Stimulated activated CD8-positive, alpha-beta memory T cell treated with anti-CD3 and anti-CD28 coated beads, Interleukin-12 subunit alpha, Interleukin-12 subunit beta, amount 100 ng/mL, for 4 hours (primary cell): ENCODE measurements at places on chromosomes 12 and 14.

DNA sequence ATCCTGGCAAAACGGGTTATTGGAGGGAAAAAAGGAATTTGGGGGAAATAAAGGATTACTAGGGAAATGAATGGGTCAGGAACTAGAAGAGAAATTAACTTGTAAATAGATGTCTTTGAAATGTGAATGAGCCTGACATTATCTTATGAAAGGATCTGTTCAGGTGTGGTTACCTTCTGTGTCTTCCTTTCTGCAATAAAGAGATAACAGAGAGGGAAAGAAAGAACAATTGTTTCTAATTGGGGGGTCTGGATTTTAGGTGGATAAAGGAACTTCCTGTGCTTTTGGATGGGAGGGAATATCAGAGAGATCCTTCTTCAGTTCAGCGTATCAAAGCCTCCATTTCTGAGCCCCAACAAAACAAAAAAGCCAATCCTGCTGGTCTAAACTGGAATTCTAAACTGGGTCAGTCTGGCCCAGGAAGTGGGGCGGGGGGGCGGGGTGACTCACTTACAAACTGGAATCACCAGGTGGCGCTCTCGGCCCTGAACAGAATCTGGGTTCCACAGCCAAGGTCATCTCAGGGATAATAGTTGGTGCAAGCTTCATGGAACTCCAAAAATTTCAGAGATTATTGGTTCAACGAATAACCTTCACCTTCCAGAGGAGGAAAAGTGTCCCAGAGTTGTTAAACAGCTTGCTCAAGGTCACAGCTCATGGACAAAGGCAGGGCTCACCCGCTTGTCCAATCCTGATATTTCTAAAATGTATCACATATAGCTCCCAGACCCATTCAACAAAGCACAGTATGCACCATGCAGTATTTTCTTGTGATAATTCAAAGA is 15.2 kb upstream of the PEBP1 start:
- DNase-seq, result peak; percentile 13

DNA sequence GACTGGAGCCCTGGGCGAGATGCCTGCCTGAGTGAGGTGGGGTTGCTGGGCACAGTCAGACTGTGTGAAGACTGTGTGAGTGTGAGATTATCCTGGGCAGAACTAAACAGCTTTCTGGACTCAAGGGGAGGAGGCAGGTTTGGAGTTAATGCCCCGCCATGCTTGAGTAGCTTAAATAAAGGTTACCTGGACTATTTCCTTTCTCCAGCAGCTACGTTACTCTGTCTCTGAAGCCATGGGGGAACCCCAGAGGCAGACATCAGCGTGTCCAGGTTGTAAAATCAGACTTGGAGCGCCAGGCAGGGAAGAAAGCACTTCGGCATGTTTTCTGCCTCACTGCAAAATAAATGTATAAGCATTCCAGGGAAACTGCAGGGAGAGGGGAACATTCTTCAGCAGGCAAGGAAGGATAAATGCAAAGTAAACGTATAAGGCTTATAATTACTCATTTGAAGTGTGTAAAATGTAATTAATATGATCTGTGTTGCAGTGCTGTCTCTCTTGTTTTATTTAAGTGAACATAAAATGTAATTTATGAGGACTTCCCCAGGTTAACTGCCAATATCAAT is 129.7 kb downstream of the CHST11 start:
- no peak for DNase-seq

DNA sequence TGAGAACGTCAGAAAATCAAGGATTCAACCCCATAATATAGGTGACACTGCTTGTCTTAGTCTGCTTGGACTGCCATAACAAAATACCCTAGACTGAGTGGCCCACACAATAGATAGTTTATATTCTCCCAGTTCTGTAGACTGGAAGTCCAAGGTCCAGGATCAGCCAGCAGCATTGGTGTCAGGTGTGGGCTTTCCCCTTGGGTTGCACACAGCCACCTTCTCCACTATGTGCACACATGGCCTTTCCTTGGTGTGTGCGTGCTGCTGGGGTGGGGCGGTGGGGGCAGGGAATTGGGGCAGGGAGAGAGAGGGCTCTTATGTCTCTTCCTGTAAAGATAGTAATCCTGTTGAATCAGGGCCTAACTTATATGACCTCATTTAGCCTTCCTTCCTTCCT is 106.4 kb downstream of the SLC25A47 start:
- DNase-seq, result no peak

DNA sequence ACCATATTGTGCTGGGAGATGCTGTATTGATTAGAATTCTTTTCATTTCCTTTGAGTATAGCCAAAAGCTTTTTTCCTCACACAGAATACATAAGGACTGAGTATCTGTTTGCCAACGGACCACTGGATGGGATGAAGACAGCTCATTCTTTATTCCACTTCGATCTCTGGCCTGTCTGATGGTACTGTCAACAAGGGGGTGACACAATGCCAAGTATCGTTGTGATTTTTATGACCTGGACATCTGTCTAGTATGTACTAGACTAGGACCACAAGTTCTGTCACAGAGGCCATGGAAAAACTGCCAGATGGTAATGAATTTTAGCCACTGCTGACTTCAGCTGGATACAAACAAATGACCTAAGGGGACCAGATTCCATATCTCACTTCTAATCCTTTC is 502.7 kb downstream of the SOX5 start:
- no peak for DNase-seq

DNA sequence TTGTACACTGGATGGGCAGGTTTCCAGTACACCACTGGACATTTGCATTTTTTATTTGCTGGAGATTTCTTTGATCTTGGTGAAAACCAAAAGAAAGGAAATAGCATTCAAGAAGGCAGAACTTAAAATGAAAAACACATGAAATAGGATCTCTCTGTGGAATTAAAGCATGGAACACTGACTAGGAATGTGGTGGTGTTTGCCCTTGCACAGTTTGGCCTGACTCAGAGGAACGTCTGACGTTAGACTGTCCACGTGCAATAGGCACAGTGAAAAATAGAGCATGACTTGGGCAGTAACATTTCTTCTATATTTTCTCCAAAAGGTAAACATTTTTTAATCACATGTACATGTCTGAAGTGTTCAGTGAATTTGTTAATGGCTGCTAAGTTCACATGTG is 474.1 kb upstream of the PRICKLE1 start:
- no peak for DNase-seq

DNA sequence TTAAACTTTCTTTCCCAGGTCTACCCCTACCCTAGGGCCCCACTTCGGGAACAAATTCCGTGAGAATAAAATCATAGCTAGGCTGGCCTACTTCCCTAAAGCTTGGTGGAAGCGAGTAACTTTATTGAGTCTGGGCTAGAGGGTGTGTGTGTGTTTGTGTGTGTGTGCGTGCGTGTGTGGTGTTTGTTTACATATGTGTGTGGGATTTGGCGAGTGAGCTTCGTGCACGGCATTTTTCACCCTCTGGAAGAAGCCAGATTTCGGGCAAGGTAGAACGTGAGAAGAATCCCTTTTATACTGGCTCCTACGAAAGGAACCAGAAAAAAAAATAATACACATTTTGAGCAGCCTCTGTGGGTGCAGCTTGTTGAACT is 7.5 kb upstream of the LHX5 start:
- DNase-seq, result no peak

- no peak for DNase-seq
Observed at GRCh38 chr12:3018284-3019004, 58.7 kb upstream of the TSPAN9 start.

GRCh38 chr12:53624956-53625355 is 1.2 kb downstream of the ATF7 start:
- DNase-seq, result no peak

DNA sequence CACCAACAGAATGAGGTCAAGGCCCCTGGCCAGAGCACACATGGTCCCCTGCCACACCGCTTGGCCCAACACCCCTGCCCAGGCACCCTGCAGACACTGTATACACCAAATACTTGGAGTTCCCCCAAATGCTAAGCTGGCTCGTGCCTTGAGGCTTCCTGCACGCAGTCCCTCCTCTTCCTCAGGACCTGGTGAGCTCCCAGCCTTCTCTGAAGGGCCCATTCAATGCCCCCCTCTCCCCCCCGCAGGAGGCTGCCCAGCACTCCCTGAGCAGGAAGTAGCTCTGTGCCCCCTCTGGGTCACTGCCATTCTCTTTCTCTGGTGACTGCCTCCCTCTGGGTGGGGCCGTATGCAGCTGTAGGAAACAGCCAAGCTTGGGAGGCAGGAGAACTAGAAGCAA is 75.3 kb downstream of the ITPK1 start:
- DNase-seq, result no peak

DNA sequence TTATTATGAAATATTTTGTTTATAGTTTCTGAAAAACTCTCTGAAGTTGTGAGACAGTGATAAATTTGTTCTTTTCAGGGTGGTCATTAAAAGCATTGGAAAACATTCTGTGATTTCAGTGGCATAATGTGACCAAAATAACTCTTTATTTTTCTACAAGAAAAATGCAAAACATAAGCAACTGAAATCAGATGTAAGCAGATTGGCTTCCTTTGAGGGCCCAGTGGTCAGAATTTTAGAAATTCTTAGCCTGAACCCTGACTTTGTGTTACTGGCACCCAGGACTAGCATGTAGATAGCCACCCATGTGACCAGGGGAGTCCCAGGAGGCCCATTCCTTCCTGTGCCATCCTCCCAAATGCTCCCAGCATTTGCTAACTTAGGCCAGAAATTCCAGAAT is 145.6 kb upstream of the SLC38A2 start:
- DNase-seq, result no peak

- DNase-seq, result no peak
Observed at GRCh38 chr12:131776237-131776889, 51.8 kb upstream of the MMP17 start.

- DNase-seq, result no peak
Observed at GRCh38 chr12:118206107-118206412, 70.1 kb downstream of the PEBP1 start.

- peak; percentile 30 for DNase-seq
Observed at GRCh38 chr14:39431416-39432178, 636 bp downstream of the FBXO33 start.

GRCh38 chr12:91561301-91561957 is 378.8 kb upstream of the DCN start:
- no peak for DNase-seq

GRCh38 chr14:93566065-93566693 is 135.4 kb downstream of the UNC79 start:
- no peak for DNase-seq

DNA sequence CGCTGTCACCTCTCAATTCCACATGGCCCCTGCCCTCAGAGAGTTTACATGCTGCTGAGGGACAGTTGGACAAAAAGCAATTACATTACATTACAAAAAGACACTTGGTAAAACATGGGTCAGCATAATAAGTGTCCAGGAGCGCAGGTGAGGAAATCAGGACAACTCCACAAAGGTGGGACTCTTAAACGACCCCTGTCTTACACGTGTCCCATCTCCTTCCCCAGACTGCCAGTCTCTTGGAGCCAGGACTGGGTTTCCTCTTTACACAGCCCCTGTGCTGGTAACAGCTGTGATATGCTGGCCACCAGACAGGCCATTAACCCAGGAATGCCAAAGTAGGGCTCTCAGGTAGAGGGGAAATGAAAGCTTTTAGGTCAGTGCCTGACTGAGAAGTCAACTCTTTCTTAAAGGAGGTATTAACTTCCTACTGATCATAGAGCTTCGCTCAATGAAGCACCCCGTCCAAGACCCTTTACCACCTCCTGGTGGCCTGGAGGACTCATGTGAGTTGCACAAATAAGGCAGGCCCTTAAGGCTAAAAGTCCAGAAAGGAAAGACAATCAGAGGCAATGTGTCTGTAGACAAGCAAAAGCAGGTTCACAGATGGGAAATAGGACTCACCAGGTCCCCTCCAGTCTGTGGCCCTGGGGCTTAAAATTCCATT is 55.5 kb downstream of the ANO2 start:
- no peak for DNase-seq

DNA sequence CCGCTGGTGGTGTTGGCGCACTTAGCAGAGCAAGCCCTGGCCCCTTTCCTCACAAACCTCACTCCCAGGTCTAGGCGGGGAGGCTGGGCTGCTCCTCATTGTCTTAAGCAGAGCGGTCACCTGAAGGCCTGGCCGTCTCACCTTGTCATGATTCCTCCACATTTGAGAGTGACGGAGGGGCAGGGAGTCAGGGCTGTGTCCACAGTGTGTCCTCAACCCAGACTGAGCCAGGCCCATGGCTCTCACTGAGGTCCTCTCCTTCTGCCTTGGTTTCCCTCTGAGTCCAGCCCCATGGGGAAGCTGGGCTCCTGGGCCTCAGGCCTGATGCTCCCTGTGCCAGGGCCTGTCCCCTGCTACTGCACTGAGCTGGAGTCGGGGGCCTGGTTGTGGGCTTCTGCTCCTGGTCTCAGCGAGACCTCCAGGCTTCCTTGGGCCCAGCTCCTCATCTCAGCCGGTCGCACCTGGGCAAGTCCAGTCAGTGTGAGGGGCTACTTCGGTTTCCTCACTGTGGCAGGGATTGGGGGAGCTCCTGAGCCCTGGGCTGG is 44.9 kb downstream of the KRT80 start:
- DNase-seq, result no peak

GRCh38 chr12:28114488-28114887 is 75.8 kb upstream of the CCDC91 start:
- no peak for DNase-seq

GRCh38 chr12:110581931-110582275 is 1.2 kb downstream of the PPTC7 start:
- DNase-seq, result no peak

DNA sequence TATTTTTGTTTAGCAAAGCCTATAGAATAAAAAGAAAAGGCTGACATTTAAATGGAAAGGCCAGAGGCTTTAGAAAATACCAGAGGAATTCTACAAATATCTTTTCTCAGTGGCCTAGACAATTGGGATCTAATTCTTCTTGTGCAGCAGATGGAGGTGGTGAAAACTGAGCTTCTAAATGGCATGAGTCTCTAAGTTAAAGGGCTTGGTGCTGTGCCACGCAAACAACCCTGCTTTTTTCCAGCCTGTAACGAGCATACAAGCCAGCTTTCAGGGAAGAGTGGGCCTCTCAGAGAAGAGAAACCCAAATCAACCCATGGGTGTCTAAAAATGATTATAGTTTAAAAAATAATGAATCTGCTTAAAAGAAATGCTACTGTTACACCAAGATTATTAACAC is 237.9 kb upstream of the NAV3 start:
- no peak for DNase-seq

GRCh38 chr14:74238974-74239847 is at the start of gene VSX2:
Gene VSX2, plus strand, starts transcription at chr14:74239449. Its CDS starts 113 bp downstream, at chr14:74239562.
- no peak for DNase-seq

DNA sequence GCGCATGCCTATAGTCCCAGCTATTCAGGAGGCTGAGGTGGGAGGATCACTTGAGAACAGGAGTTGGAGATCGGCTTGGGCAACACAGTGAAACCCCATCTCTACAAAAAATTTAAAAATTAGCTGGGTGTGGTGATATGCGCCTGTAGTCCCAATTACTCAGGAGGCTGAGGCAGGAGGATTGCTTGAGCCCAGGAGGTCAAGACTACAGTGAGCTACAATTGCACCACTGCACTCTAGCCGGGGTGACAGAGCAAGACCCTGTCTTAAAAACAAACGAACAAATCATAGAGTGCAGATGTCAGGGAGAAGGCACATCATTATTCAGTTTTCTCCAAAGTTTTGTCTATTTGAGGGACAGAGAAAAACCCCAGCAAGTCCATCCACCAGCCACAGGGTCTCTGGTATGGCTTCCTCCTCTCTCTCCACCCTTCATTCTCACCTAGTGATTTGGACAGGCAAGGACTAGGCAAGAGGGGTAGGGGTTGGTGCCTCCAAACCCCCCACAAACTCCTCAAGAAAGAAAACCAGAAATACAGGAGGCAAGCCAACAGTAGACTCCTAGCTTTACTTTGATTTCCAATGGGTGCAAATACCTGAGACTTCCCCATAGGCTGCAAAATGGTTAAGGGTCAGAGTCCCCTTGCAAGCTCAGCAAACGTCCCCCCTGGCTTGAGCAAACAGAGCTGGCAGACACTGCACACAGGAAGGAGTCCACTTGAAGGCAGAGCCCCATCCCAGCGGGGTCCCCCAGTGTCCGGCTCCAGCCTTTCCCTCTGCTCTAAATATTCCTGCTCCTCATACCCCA is 26.5 kb upstream of the RPLP0 start:
- no peak for DNase-seq
